Stimulated activated CD4-positive, alpha-beta T cell treated with anti-CD3 and anti-CD28 coated beads, Interleukin-2, amount 100 ng/mL, for 48 hours (primary cell): ENCODE measurements at places on chromosomes 7 and 10.
A peak's percentile ranks its signal among the peaks of the same experiment; 100 is the strongest.

DNA sequence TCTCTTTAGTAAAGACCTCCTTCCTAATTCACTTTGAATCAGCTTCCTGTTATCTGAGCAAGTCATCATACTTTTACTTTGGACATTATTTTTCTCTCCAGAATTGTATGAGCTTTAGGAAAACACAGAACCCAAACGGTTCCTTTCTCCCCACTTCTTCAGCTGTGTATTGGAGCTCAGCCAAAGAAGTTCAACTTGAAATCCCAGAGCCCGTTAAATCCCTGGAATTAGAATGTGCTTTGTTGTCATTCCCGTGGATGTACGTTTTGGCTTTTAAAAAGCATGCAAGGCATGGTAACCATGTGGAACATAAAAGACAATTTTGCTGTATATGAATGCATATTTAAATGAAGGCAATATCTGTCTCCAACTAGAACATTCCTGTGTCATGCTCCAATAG lies 46.6 kb downstream of the AGMO start:
- DNase-seq, result no peak

- DNase-seq, result no peak
These were observed 30.8 kb upstream of the VSIR start for GRCh38 chr10:71804077-71804476.

- DNase-seq, result no peak
These were observed 76.2 kb upstream of the TMEM168 start for GRCh38 chr7:112866424-112866823.

DNA sequence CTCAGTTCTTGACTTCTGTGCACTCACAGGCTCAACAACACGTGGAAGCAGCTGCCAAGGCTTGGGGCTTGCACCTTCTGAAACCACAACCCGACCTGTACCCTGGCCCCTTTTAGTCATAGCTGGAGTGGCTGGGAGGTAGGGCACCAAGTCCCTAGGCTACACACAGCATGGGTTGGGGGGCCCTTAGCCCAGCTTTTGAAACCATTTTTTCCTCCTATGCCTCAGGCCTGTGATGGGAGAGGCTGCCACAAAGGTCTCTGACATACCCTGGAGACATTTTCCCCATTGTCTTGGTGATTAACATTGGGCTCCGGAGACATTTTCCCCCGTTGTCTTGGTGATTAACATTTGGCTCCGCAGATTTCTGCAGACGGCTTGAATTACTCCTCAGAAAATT lies 38.6 kb downstream of the RALA start:
- no peak for DNase-seq

- peak; percentile 67 for DNase-seq
These were observed 73.3 kb downstream of the PRPF18 start for GRCh38 chr10:13659887-13660550.
